SK-MEL-5 (cell line): ENCODE measurements at places on chromosomes 13 and 19. TPM values are rescaled to one million over a fixed set of nuclear protein-coding genes. Genes with fewer than 3 reads are reported as not detected.
A peak's percentile ranks its signal among the peaks of the same experiment; 100 is the strongest.

- no peak for DNase-seq
These were observed 17.7 kb downstream of the NFIX start for GRCh38 chr19:13012690-13013608.

The MIER2 gene
- total RNA-seq, result 8.2 and 8.4 TPM in 2 replicates

GRCh38 chr13:35136585-35136984 is 194.5 kb downstream of the NBEA start:
- DNase-seq, result no peak

DNA sequence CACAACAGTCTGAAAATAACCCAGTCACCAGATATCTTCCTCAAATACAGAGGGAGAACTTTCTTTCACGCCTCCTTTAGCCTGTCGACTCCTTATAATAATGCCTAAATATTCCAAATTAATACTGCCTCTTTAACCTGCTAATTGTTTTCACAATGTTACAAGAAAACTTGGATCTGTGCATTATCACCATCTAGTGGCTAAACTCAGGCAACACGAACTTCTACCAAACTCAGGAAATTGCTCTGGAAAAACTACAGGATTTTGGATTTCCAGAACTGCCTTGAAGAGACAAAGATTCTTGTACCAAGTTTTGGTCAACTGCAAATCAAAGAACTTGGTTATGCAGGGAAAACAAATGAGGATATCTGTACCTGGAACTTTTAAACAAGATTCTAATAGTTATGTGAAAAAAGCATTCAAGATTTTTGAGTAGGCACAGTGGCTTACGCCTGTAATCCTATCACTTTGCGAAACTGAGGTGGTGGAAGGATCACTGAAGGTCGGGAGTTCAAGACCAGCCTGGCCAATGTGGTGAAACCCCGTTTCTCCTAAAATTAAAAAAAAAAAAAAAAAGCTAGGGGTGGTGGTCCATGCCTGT is 10.8 kb downstream of the CLN5 start:
- peak; percentile 61 for DNase-seq

DNA sequence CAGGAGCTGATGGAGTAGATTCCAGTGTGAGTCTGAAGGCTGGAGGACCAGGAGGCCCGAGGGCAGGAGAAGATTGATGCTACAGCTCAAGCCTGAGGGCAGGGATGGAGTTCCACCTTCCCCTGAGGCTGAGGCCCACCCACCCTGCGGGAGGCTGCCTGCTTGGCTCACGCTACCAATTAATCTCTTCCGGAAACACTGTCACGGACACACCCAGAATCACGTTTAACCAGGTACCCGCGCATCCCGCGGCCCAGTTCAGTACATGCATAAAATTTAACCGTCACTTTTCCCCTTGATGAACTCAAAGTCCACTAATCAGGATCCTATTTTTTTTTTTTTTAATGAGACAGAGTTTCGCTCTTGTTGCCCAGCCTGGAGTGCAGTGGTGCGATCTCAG is 5.2 kb upstream of the ZNF628 start:
- DNase-seq, result no peak
